WTC11 (cell line): ENCODE measurements at places on chromosomes 3 and 15.

GRCh38 chr3:191353022-191353777 is 22.9 kb upstream of the UTS2B start:
- DNase-seq: no peak

GRCh38 chr15:55197362-55197705 is 593 bp upstream of the RSL24D1 start:
- DNase-seq: no peak

DNA sequence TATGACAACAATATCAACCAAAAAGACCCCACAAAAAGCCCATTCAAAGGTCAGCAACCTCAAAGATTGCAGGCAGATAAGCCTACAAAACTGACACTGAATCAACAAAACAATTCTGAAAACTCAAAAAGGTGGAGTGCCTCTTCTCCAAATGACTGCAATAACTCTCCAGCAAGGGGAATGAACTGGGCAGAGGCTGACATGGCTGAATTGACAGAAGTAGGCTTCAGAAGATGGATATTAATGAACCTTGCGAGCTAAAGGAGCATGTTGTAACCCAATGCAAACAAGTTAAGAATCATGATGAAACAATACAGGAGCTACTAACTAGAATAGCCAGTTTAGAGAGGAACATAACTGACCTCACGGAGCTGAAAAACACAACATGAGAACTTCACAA is 20.4 kb upstream of the SLC25A38 start:
- DNase-seq: no peak

DNA sequence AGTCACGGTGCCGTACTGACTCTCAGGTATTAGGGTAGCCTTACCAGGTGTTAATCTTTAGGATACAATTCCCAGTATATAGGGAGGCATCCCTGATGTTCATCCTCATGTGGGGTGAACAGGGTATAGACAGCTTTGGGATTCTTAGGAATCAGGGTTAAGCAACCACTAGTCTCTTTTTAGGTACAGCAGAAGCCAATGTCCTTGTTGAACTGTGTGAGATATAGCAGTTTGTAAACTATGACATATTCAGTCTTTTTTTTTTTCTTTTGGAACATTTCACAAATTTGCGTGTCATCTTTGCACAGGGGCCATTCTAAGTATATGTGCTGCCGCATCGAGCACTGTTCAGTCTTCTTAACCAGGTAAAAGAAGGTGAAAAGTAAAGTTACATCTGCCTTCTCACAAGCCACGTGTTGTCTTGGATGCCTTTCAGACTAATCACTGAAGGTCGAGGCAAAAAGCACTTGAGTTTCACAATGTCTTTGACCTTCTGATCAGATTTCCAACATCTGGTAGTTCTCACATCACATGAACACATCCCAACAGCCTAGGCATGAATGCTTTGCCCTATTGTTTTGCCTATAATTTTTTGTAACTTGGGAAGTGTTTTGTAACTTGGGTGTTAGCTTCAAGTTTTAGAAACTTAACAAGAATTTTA is 17.2 kb downstream of the TSEN2 start:
- no peak for DNase-seq

DNA sequence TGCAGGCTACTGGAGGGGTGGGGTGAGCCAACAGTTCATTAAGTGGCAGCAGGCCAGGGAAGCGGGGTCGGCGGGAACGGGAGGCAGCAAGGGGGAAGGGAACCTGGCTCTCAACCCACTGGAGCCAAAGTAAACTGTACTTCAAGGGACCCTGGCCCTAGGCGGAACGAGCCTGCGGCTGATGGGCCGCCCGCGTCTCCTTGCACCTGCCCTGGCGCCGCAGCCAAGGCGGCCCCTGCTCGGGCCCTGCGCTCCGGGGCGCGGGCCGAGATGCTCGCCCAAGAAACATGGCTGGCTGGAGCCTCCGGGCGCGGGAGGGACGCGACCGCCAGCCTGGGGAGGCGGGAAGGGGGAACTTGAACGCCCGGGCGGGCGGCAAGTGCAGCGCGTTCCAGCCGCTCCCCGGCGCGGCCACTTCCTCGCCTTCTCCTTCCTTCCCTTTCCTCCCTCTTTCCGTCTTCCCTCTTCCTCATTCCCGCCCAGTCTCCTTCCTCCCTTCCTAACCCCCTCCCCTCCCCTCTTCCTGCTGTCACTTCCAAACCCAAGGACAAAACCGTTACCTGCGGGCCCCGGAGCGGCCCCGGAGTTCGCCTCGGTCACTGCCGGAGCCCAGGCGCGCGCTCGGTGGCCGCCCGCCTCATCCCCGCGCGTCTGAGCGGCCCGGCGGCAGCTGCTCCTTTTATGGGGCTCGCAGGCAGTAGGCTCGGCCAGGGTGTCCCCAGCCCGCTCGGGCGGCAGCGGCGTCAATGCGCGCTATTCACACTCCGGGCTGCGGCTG is 489.7 kb downstream of the MAGI1 start:
- peak; percentile 58 for DNase-seq

DNA sequence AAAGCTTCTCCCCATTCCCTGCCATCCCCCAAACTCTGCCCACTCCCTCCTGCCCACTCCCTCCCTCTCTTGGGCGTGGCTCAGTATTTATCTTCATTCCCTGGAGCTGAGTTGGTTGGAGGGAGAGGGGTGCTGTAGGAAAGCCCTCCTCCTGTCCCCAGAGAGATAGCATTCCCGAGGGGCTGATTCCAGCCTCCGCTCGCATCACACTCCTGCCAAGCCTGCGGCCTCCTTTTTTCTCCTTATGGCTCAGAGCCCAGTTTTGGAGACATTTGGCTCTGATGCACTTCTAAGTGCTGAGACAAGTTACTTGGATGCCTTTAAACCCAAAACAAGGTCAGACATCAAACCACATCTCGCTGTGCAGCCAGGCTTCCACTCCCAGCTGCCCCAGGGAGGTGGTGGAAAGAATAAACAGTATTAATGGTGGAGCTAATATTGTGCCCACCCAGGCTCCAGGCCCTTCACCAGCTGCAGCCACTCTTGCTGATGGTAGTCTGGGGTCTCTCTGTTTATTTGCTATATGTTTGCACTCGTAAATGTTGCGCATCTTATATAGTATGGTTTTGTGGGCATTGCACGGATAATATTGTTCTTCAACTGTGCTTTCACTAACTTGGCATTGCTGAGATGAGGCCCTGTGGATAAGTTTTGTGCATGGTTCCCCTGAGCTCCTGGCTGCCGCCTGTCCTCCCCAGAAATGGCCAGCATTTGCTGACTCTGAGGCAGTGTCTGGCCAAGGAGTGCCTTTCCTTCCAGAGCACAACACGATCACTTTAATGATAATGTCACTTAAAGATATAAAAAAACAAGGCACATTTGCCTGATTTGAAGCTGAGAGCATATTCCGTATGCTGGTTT is 157.2 kb downstream of the LRRC28 start:
- DNase-seq: no peak

DNA sequence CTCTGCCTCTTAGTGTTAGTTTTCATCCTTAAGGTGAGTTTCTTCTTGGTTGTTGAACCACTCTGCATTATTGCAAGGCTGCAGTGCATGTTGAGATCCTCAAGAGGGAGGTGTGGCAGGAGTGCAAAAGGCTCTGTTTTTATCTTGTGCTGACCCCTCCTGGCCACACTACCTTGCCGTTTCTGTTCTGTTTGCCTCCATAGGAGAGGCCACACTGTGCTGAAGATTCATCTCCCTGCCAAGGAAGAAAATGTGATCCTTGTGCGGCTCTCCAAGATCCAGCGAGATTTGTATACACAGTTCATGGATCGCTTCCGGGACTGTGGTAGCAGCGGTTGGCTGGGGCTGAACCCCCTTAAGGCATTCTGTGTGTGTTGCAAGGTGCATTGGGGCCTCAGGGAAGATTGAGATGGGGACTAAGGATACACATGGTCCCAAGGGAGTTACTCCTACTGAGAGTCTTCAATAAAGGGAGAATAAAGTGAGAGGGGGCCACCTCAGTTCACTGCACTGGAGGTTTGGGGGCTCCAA is 33.0 kb upstream of the TEX264 start:
- peak; percentile 72 for DNase-seq

- no peak for DNase-seq
These were observed 1.8 kb upstream of the STT3B start for GRCh38 chr3:31530960-31531335.

- no peak for DNase-seq
These were observed 17.5 kb downstream of the CCR8 start for GRCh38 chr3:39346785-39347585.

- DNase-seq: no peak
These were observed 160.1 kb downstream of the PDE8A start for GRCh38 chr15:85141726-85142125.

DNA sequence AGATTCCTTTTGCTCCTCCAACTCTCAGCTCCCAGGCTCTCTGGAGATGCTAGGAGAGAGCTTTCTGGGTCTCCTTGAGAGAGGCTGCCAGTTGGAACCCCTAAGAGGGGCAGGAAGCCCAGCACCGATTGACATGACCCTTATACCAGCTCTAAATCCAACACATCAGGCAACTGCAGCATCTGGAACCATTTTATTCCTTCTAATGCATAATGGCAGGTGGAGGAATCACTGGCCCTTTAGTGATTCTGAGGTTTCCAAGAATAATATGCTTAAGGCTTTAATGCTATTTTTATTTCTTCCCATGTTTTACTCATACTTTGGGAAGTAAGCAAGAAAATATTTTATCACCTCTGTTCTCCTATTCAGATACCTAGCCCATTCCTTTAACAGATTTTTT is 60.3 kb upstream of the TEX264 start:
- no peak for DNase-seq

DNA sequence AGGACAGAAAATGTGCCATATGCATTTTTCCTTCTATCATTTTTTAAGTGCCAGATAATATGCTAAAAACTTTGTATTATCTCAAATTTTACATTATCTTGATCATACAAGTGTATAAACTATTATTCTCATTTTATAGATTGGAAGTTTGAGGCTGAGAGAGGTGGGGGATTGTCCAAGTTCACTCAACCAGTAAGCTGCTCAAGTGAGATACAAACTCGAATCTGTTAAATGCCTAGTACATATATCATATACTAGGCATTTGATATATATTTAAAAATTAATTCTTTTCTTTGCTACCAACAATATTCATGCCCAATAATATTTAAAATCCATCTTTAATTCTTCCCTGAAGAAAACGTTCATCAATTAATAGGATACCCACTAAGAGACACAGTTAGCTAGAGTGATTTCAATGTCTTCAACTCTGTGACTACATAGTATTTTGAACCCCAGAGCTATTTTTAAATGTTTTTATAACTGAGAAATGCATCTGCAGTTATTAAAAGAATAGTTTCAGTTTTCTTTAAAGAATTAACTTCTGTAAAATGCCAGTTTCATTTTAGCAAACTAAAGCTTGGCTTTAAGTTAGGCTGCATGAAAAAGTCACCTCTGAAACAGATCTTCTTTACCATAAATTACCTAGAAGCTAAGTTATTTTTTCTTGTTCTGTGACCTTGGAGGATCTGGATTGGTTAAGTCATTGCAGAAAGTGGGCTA is 40.4 kb downstream of the IQCB1 start:
- DNase-seq: no peak

GRCh38 chr3:60365360-60365759 is 885.9 kb downstream of the FHIT start:
- DNase-seq: no peak

- DNase-seq: no peak
These were observed 9.3 kb upstream of the CNOT10 start for GRCh38 chr3:32675650-32676049.

- DNase-seq: no peak
These were observed 257.4 kb downstream of the ADAMTSL3 start for GRCh38 chr15:83911345-83911744.

- no peak for DNase-seq
These were observed 1002.8 kb upstream of the NR2F2 start for GRCh38 chr15:95327661-95328060.

DNA sequence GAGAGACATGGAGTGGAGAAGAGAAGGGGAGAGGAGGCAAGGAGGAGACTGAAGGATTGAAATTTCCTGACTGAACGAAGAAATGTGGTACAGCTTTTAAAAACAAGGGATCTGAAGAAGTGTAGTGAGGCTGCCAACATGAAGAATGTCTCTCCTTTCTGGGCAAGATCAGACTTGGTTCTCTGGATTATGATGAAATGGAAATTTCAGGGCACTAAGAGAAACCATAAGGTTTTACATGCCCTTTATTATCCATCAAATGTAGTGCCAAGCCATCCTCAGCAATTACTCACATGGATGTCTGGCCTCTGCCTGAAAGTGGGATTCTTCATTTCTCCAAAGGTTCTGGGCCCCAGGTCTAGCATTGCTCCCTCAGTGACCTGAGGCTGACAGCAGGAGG is 77.6 kb upstream of the CCDC80 start:
- no peak for DNase-seq

DNA sequence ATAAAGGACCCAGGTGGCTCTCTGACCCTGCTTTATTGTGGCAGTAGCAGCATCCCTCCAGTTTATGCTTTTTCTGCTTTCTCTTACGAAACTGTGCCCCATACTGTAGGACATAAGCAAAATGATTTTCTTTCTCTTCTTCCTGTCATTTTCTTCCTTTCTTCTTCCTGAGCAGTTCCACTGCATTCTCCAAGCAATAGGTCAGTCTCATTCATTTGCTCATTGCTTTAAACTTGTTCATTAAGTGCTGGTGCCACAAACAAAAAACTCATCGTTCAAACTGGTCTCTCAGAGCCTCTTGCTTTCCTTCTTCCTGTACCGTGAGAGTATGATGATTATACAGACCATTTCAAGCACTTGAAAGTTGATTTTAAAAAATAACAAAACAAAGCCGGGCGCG is 66.8 kb downstream of the PDE8A start:
- DNase-seq: no peak
